ENCODE measurements at places on chromosomes 2 and 18.
A peak's percentile ranks its signal among the peaks of the same experiment; 100 is the strongest.

- no peak for DNase-seq
Observed at GRCh38 chr2:206045251-206045650, 40.7 kb downstream of the INO80D start.

- DNase-seq: no peak
Observed at GRCh38 chr2:29522951-29523669, 398.3 kb downstream of the ALK start.

- DNase-seq: no peak
Observed at GRCh38 chr2:200365209-200365608, 58.7 kb downstream of the SPATS2L start.

DNA sequence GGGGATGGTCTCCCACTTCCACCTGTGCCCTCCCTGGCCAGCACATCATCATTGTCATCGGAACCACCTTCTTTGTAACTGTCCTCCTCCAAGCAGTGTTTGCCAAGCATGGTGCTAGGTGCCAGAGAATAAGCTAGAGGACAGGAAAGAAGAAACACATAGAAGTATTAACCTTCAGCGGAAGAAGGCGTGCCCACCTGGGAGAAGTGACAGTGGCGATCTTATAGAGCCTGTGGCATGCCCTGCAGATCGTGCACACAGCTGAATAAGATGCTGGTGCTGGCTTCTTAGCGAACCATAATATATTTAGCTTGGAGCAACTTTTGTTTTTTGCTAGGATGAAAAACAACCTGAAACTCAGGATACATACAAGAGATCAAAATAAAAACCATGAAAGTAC is 148.0 kb downstream of the FAM210A start:
- DNase-seq: no peak

DNA sequence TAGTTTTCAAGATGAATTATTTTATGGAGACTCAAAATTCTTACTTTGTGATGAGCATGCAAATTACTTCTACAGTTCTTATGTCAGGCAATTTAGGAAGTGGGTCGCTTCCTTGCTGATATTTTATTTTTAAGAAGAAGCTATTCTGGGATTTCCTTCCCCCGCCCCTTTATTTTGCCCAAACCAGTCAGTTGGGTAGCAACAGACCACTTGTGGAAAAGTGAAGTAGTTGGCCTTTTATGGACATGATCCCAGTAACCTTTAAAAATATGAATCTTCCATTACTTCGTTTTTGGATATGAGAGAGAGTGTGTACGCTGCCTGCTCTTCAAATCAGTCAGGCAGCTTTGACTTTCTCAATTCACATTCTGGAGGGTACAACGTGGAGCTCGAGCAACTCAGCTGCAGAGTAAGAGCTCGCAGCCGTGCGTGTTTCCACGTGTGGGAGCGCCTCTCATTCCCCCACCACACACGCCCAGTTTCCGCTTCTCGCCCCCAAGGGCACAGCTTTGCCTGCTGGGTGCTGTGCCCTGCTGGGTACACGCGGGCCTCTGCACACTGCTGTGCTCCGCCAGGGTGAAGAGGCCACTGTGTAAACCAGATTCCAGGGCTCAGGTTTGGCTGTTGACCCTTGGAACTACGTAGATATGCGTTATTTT is 92.6 kb downstream of the ITGB1BP1 start:
- no peak for DNase-seq

DNA sequence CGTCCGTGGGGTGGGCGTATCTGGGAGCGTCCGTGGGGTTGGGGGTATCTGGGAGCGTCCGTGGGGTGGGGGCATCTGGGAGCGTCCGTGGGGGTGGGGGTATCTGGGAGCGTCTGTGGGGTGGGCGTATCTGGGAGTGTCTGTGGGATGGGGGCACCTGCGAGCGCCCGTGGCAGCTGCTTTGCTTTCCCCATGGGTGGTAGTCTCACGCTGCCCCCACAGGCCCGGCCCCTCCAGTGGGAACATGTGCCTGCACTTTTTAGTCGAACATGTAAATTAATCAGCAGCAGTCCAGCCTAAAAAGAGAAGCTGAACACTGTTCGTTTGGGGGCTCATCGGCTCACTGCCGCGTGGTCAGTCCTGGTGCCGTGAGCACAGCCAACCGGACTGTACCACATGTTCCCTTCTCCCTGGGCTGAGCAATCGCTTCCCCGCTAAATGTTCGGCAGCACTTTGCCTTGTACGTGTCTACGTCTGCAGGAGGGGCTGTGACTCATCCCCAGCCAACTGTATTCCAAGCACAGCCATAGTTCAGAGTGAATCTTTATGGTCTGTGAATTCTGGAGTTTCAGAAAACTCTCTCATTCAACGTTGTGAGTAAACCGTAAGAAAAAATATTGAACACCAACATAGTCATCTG is 271.5 kb downstream of the AGAP1 start:
- no peak for DNase-seq

GRCh38 chr18:35071819-35072247 is 30.6 kb downstream of the MAPRE2 start:
- no peak for DNase-seq

GRCh38 chr18:50696436-50696835 is 123.4 kb downstream of the MRO start:
- no peak for DNase-seq

DNA sequence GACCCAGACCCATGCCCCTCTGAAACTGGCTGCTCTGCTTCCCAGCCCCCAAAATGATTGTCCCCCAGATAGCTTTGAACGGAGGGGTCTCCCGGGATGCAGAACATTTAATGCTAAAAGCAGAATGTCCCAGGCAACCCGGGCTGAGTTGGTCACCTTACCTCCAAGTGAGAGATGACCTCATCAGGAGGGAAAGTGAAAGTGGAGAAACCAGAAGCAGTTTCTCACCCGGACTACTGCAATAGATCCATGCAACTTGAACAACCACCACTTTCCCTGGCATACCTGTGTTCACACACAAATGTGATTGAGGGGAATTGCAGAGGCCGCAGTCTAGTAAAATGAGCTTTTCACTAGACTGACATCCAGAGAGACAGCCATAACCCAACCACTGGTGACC is 75.3 kb upstream of the NPAS2 start:
- peak; percentile 39 for DNase-seq

DNA sequence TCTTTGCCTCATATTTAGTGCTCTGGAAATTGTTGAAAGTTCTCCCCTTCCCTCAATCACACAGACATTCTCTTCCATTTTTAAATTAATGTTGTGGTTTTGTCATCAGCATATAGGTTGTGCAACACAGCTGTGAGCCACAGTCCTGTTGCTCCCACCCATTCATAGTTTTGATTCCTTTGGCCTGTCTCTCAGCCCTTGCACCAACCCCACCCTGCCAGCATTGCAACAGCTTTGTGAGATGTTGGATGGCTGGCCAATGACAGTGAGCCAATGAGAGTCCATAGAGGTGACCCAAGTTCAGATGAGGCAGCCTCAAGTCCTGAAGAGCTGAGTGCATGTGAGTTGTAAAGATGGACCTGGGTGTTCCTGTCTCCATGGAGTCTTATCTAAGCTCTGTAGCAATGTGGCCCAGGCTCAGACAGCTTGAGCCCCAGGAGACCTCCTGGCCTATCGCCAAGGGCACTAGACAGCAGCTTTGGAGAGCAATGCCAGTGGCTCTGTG is 775.5 kb downstream of the RNF144A start:
- DNase-seq: no peak

- peak; percentile 33 for DNase-seq
Observed at GRCh38 chr2:12173271-12173942, 427.0 kb downstream of the LPIN1 start.

DNA sequence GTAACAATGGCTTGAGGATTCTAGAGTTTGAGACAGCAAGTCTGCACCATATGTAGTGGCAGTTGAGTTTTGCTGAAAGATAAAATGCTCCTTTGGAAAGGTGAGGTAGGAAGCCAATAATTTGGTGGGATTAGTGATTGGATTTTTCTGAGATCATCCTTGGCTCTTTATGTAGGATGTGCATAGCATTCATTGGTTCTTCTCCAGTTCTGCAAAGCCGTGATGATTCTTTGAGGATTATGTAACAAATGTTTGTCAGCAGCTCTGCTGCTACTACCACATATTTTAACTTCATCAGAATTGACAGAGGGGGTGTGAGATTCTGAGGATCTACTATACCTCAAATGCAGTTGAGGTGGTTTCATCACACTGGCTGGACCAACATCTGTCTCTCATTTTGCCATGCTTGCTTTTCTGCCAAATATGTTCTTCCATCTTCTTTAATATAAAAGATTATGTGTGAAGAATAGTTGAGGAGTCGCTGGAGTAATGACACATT is 188.9 kb upstream of the RASGRP3 start:
- no peak for DNase-seq

- DNase-seq: peak; percentile 45
Observed at GRCh38 chr2:117832905-117833613, 18.6 kb downstream of the DDX18 start.

- DNase-seq: no peak
Observed at GRCh38 chr18:70431203-70431624, 142.4 kb downstream of the SOCS6 start.

DNA sequence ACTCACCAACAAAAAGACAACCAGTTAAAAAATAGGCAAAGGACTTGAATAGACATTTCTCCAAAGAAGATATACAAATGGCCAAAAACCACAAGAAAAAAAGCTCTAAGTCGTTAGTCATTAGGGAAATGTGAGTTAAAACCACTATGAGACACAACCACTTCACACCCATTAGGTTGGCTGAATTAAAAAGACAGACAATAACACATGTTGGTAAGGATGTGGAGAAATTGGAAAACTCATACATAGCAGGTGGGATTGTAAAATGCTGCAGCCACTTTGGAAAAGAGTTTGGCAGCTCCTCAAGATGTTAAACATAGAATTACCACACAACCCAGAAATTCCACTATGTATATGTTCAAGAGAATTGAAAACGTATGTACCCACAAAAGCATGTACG is 117.6 kb upstream of the SPATS2L start:
- DNase-seq: no peak

- DNase-seq: no peak
Observed at GRCh38 chr18:46220116-46220515, 115.9 kb downstream of the HAUS1 start.

DNA sequence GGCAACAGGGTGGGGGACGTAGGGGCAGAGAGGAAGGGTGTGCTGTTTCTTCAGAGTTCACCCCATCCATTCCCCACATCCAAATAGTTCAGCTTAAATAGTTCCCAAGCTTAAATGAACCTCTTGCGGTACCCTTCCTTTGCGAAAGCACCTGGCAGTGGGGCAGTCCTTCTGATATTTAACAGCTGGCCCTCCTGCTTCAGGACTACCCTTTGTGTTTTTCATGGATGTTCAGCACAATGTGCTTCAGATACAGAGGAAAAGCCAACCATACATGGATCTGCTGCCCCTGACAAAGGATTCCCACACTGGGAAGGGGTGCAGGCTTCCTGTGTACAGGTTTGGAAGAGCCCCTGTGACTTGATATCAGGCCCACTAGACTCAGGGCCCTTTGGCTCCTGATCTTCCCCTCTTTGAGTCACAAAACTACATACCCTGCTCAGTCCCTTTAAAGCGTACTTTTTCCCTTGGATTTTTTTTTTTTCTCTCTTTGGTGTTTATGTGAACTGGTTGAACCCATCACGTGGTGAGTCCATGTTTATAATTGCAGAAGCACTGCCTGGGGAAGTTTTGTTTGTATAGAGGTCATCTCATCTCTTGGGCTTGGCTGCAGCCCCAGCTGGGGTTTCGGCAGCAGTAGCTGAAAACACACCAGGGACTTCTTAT is 45.3 kb upstream of the IGFBP5 start:
- peak; percentile 28 for DNase-seq

- DNase-seq: no peak
Observed at GRCh38 chr2:120632796-120633646, 102.6 kb upstream of the GLI2 start.

GRCh38 chr18:74488354-74488753 is 7.8 kb upstream of the CNDP2 start:
- DNase-seq: no peak

GRCh38 chr2:200090683-200091082 is 135.3 kb downstream of the MAIP1 start:
- DNase-seq: no peak

- DNase-seq: no peak
Observed at GRCh38 chr2:112727276-112728028, 6.6 kb downstream of the NT5DC4 start.

GRCh38 chr18:47512056-47512455 is 260.6 kb upstream of the SKOR2 start:
- no peak for DNase-seq

DNA sequence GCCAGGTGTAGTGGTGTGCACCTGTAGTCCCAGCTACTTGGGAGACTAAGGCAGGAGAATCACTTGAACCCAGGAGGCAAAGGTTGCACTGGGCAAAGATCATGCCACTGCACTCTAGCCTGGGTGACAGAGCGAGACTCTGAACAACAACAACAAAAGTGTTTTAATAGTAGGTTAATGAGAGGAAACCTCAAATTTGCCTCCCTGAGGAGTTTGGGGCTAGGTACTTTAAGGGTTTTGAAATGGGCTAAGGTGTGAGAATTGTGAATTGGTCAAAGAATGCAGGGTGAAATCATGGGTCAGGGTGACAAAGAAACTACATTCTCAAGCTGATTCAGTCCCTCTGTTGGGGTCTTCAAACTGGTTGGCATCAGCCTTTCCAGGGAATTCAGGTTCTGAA is 60.7 kb upstream of the BOD1L2 start:
- no peak for DNase-seq

DNA sequence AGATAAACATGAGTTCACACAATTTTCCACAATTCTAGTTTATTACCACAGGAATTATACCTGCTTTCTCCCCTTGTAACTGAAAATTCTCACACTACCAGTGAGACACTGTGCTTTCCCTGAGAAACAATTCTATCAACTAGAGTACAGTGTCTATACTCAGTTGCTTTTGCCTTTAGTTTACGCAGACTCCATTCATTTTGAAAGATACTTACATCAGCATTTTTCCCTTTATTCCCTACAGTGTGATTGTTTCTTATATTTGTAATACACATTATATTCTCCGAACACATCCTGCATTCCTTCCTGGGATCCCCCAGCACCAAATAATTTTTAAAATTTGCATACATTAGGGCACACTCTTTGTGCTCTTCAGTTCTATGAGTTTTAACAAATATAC is 1455.5 kb downstream of the SUCLG1 start:
- DNase-seq: no peak

- DNase-seq: no peak
Observed at GRCh38 chr2:171176516-171176915, 15.8 kb upstream of the TLK1 start.

- DNase-seq: no peak
Observed at GRCh38 chr2:164793529-164793928, 48.1 kb downstream of the COBLL1 start.

GRCh38 chr2:45872211-45872610 is 220.7 kb downstream of the PRKCE start:
- no peak for DNase-seq

- no peak for DNase-seq
Observed at GRCh38 chr2:218799990-218800389, 18.0 kb downstream of the CYP27A1 start.

DNA sequence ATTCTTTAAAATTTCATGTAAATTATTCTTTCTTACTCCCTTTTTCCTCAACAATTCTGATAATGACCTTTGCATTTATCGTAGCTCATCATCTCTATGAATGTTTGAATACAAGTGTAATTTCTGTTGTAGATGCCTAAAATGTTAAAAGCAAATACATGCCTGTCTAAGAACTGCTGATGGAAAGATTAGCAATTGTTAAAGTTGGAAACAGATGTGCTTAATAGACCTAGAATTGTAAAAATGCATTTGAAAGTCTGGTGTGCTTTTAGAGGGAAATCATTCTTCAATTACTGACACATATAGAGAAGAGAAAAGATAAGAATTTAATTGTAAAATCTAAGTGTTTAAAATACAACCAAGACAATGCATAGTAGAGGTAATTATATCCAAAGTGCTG is 50.4 kb downstream of the CCDC102B start:
- no peak for DNase-seq
